GM12892 (cell line): ENCODE measurements at places on chromosomes 5 and 9.

DNA sequence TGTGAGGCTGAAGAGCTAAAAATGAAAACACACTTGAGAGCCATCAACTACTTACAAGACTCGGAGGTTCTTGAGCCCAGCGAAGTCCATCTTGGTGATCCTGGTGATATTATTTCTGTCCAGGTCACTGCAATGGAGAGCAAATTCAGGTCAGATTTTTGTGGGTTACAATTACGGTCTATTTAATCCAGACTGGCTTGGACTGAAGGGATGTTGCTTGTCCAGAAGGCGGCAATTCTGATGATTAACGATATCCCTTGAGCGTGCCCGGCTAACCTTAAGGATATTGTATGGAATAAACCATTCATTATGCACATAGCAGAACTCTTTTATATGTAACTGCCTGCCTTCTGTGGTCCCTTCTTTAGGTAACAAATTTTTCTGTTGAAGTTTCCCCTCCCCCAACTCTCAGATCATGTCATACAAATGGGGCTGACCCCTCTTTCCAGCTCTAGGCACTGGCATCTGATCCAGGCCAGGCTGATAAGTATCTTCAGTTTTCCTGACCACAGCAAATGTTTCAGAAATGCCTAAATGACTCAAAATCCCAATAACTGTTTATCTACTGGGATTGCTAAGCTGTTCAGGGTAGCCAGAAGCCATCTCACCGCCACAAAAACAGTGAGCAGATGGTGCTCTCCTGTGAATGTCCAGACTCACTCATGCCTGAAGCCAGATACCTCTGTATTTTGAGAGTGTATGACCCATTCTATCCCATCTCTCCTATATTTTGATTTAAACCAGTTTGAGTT lies 49.4 kb downstream of the SLIT3 start:
- no peak for DNase-seq

DNA sequence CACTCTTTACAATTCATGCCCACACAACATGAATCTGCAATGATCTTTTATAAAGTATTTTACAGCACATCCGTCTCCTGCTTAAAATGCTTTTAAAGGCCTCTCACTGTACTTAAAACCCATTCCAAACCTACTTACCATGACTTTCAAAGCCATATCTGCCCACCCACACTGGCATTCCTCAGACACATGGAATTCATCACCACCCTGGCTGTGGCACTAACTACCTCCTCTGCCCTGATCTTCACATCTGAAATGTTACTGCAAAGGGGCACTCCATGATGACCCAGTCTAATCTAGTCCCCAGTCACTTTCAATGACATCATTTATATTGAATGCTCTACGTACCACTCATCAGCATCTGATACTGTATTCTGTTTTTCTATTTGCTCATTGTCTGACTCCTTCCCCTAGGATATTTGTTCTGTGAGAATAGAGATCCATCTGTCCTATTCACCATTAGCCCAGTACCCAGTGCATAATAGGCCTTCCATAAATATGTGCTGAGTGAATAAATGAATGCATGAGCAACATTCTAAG lies 193.2 kb upstream of the KIF2A start:
- DNase-seq: no peak

DNA sequence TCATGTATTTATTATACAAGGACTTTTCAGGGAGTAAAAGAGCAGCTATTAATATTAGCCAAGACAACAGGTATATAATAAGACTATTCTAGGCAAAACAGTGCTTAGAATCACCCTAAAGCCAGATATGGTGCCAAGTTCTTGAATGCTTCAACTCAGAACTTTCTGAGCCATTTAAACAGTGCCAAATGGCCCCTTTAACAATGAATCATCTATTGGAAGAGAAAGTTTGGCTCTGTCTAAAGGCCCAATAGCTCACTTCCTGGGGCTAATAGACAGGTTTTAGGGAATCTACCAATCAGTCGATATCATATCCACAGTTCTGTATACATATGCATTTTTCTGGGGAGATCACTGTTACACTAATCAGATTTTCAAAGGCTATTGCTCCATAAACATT lies 42.9 kb downstream of the ZNF474 start:
- DNase-seq: no peak

DNA sequence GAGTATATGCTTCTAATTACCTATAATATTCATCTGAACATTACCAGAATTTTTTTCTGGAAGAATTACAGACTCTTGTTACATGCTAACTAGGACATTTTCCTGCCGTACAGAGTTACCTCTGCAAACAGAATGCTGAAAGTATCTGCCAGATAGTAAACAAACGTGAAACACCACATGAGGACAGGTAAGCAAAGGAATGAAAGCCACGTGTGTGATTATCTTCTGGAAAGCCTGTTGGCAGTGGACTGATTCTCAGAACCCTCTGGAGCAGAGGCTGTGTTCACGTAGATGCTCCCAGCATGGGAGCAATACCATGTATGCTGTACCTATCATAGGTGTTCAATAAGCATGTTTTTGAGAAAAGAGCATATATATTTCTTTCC lies 472.6 kb downstream of the ENC1 start:
- no peak for DNase-seq

- no peak for DNase-seq
These were observed 151.1 kb upstream of the MPDZ start for GRCh38 chr9:13430368-13431221.

- no peak for DNase-seq
These were observed 708.8 kb downstream of the PTPRD start for GRCh38 chr9:9904041-9904440.

DNA sequence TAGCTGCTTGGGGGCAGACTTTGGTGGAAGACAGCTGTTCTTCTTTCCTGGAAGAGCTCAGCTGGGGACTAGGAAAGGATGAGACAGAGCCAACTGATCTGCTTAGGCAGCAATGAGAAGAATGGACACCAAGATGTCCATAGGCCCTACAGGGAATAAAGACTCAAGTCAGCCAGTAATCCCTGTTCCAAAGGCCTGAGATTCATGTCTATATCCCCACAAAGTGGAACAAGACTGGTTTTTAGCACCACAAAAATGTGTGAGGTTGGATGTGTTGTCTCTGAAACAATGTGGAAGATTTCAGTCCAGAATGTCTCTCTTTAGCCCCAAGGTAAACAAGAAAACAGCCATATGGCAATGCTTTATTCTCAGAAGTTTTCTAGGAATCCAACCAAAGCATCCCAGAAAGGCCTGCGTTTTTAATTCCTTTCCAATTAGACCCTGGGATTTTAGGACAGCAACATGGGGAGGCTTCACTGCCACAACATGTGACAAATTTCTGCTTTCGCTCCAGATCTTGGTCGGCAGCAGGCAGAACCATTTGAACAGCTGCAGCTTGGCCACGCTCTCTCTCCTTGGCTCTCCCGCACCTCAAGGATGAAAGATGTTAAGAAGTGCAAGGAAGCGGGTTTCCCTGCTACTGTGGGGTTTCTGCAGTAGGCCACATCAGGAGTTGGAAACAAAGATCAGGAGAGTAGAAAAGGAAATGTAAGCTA lies 245.1 kb downstream of the FSTL4 start:
- no peak for DNase-seq

- no peak for DNase-seq
These were observed 9.1 kb upstream of the MAT2B start for GRCh38 chr5:163496286-163496685.

GRCh38 chr5:123810746-123811340 lies 298.9 kb downstream of the CSNK1G3 start:
- no peak for DNase-seq

GRCh38 chr9:89619424-89620138 lies 14.8 kb downstream of the GADD45G start:
- no peak for DNase-seq

DNA sequence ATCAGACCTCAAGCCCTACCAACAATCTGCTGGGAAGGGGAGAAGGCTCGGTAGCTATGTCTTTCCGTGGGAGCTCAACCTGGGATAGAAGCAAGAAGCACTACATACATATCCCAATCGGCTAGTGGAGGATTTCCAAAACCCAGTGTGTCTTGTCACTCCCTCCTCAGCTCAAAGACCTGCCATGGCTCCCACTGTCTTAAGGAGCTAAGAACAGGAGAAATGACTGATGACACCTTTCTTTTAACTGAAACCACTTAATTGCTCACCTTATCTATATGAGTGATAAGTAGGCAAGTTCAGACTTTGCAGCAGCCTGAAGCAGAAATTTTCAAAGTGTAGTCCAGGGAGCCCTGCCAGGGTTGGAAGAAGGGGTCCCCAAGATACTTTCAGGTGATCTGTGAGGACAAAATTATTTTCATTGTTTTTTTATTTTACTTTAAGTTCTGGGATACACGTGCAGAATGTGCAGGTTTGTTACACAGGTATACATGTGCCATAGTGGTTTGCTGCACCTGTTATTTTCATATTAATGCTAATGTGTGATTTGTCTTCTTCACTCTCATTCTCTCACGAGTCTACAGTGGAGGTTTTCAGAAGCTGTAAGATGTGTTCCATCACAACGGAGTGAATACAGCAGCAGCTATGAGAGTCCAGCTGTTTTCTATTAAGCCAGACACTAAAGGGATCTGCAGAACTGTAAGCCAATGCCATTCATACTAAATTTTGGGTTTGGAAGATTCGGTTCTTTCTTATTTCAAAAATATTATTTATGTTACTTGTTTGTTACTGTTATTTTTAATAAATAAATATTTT lies 41.4 kb downstream of the PAX5 start:
- DNase-seq: no peak

DNA sequence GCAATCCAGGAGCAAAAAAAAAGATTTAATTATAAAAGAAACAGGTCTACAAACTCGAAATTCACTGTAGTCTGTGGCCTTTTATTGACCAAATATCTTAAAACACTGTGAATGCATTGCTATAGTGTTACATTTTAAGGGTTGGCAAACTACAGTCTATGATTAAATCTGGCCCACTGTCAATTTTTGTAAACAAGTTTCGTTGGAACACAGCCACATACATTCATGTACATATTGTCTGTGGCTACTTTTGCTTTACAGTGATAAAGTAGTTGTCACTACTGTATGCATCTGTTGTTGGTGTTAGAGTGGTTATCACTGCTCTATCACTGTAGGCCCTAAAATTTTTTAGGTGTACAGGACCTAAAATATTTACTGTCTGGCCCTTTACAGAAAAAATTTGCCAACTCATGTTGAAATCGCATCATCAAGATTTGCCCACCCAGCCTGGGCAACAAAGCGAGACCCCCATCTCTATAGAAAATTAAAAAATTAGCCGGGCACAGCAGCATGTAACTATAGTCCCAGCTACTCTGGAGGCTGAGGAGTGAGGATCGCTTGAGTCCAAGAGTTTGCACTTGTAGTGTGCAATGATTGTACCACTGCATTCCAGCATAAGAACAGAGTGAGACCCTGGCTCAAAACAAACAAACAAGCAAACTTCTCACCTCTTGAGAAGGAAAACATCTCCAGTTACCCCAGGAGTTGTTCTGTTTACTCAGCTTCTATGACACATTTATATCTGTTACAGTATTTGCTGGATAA lies 89.0 kb downstream of the ERBIN start:
- no peak for DNase-seq

- DNase-seq: no peak
These were observed 21.8 kb upstream of the ORM1 start for GRCh38 chr9:114300846-114301797.

GRCh38 chr5:71786337-71787055 lies 67.4 kb downstream of the CARTPT start:
- no peak for DNase-seq

DNA sequence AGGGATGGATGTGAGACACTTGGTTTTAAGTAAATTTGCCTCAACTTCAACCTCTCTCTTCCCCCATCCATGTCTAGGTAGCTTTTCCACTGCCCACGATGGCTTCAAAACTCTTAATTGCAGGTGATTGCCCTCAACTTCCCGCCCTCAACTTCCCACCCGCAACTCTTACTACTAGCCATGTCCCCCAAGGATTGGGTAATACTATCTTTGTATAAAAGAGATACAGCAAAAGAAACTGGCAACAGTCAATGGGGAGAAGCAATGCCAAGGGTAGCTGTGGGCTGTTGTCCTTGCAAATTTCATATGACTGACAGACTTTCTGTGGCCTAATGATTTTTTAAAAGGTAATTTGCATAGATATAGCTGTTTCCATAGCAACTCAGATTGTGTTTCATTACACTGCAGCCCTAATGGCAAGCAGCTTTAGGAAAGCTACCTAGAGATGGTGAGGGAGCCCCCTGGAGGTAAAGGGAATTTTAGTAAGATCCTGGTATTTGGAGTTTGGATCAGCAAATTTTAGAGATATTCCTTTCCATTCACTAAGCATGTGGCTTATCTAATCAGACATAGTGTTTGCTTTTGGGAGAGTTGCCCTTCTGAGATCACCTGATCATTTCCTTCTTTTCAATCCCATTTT lies 421.5 kb upstream of the DAP start:
- DNase-seq: no peak
